ENCODE measurements at places on chromosomes 1 and 21.

DNA sequence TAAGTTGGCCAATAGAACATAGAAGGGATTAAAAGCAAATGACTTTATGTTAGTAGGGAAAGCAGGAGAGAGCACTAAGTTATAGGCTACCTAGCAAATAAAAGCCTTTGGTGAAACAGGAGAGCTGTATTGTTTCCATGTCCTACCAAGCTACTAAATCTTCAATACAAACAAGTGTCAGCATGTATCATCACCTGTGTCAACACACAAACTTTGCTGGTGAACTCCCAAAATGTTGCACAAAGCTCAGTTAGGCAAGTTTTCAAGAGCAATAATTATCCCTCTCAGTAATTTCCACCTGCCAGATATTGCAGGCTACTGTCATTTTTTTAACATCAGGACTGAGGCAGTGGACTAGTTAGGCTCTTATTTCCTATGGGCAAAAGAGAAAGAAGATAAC lies 77.7 kb upstream of the ADAM30 start:
- DNase-seq = no peak

DNA sequence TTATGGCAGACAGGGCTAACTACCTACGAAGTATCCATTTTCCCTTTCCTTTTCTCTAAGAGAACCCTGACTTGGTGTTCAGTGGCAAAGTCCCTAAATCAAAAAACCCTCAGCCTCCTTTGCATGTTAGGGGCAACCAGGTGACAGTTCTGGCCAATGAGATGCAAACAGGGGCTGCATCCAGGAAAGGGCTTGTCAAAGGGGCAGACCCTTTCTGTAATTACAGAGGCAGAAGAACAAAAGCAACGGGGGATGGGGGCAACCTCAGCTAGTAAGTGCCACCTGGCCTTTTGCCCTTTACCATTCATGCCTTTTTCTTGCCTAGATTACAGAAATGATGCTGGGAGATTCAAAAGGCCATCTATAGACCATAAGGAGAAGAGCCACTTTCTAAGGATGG lies 34.4 kb downstream of the GLUL start:
- no peak for DNase-seq

- no peak for DNase-seq
These were observed 11.6 kb downstream of the SUCO start for GRCh38 chr1:172544481-172545104.

DNA sequence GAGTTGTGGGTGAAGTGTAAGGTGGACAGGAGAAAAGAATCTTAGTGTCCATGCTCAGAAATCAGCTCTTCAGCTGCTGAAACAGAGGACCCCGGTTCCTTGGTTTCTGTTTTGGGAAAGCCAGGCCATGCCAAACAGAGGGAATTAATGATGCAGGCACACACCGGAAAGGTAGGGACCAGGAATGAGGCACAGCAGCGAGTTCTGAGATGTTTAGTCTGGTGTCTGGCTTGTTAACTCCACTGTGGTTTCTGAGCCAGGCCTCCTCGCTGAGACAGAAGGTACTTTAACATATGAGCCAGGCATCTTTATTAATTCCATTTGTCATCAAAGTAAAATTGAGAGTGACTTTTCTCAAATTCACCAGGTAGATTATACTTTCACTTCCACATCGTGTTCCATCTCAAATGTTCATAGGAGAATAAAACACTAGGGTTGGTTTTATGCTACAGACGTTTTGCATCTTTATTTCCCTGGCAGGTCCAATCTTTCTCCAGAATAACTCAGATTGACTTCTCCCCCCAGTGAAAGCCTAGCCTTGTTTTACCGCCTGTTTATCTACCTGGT lies 23.5 kb downstream of the LRRC8D start:
- no peak for DNase-seq

- no peak for DNase-seq
These were observed 28.3 kb upstream of the AJAP1 start for GRCh38 chr1:4626061-4626460.

- DNase-seq = no peak
These were observed 99.8 kb upstream of the ETV3 start for GRCh38 chr1:157237981-157238380.

DNA sequence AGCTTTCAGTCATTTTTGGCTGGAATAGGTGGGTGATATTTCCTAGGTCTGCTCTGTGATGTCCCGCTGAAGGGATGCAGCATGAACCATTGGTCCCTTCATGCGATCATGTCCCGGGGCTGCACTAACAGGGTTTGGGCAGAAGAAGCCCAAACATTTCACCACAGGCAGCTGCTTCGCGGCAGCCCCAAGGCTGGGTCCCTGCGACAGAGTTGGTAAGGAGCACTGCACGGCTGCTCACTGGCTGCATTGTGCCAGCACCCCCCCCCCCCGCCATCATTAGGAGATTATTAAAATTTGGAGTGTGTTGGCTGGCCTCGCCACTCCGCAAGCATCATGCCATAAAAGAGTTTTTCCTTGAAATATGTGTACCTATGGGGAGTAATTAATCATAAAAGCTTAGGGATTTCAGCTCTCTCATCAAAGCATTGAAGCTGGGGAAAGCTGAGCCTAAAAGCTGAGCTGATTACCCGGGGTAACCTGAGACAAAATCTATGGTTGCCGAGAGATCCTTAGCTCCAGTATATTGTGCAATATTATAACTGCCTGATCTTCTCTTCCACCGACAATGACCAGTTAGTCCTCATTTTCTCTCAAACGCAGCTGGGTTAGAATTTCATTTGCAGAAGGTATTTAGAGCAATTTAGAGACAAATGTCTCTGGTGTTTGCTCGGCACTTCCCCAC lies 62.5 kb downstream of the PEX14 start:
- DNase-seq = no peak

- DNase-seq = peak; percentile 16
These were observed 12.6 kb upstream of the RCSD1 start for GRCh38 chr1:167617153-167618147.

DNA sequence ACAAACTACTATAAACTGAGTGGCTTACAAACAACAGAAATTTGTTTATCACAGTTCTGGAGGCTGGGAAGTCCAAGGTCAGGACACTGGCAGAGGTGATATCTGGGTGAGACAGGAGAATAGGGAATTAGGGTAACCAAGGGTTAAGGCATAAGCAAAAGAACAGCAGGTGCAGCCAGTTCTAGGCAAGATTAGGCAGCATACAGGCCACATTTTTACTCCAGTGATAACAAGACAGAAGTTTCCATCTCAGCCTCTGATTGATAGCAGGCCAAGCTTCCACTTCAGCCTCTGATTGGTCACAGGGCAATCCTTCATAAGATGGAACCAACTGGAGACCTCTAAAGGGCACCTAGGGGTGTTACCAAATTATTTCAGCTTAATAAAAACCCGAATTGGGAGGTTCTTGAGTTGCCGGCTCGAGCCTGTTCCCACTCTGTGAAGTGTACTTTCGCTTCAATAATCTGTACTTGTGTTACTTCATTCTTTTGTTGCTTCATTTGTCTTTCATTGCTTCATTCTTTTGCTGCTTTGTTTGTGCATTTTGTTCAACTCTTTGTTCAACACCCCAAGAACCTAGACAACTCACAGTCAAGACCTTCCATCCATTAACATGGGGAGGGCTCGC lies 185.6 kb downstream of the TOMM20 start:
- no peak for DNase-seq

- peak; percentile 85 for DNase-seq
These were observed 26.6 kb downstream of the DIPK1A start for GRCh38 chr1:92934395-92935378.

DNA sequence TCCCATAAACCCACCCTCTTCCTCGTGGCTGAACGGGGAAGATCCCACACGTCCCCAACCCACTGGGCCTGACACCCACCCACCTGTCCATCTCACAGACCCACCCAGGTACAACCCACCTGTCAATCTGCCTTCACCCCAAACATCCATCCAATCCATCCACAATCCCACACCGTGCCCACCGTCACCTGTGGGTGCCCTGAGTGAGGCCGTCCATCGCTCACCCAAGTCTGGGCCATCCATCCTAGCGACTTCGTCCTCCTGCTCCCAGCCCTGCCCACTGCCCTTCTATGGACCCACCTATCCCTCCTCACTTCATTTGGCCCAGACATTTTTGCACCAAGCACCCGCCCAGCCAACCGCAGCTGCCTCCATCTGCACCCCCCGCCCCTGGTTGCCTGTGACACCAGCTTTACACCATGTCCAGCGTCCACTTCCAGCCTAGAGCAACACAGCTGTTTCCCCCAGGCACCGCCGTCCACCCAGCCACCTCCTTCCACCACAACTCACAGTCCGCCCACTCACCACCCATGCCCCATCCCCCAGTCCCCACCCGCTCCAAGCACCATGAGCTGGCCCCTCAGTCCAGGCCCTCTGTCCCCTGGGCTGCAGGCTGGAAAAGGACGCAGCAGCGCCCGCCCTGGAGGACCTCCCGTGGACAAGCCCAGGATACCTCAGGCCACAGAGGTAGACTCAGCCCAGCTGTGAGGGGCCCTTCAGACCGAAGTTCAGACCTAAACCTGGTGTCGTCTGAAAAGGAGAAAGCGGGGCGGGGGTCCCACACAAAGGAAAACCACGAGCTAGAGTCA lies 7.7 kb downstream of the TTLL10 start:
- no peak for DNase-seq

DNA sequence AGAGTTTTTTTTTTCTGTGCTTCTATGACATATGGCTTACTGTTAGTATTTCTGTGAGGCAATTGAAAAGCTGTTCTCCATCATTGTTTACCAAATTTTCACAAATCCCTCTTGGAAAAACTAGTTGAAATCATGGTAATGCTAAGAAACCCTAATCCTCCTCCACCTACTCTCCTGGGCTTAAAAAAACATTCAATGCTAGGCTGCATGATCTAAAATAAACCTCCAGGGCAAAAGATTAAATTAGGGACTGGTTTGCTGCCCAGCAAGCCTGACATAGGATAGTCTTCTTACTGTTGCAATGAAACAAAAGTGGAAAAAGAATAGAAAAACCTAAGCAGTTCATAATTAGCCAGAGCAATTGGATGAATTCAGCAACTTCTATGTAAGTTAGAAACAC lies 16.1 kb downstream of the C1orf52 start:
- no peak for DNase-seq

DNA sequence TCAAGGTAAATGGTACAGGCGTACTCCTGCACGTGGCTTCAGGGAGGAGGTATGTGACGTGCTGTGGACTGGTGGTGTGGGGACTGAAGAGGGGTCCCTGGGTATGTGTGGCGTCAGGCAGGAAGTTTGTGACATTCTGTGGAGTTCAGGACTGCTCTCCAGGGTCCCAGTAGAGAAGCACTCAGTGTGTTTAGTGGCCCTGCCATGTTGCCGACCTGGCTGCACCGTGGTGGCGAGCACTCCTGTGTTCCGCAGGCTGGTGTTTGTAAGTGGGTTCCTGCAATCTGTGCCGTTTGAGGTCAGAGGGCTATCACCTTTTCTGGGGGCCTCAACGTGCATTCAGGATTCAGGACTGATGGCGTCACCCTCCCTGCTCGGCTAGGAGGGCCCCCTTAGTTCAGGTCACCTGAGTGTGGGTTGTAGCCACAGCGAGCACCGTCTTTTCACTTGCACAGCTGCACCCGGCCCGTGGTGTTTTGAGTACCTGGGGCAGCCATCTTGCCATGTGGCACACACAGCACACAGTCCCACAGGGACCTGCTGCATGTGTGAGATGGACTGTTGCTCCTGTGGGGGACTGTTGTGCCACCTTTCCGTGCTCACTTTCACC lies 26.5 kb downstream of the SNAP47 start:
- DNase-seq = no peak

GRCh38 chr21:46617267-46618051 lies 12.6 kb upstream of the S100B start:
- DNase-seq = peak; percentile 66

GRCh38 chr1:15386164-15386749 lies 23.4 kb upstream of the EFHD2 start:
- DNase-seq = no peak

DNA sequence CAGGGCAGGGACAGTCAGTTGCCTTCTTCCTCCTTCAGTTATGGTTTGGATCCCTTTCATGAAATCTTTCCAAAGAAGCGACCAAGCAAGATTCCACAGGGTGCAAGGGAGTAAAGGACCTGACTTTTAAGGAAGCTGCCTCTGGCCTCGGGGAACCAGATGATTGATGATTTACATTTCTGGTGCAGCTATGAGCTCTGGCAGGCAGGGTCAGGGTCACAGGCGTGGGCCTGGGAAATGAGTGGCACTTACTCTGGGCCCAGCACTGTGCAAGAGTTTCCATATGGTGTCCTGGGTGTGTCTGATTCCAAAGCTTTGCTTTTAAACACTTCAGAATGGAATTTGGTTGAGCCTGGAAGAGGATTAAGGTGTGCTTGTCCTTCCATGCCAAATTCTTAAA lies 7.2 kb upstream of the CRABP2 start:
- DNase-seq = no peak

Data from astrocyte of the spinal cord (primary cell).